ENCODE measurements at places on chromosomes 5 and 9.

GRCh38 chr5:174755106-174755505 lies 30.7 kb downstream of the MSX2 start:
- no peak for DNase-seq

GRCh38 chr5:163436515-163436914 lies 880 bp upstream of the CCNG1 start:
- DNase-seq = no peak

GRCh38 chr5:79269733-79270166 lies 33.8 kb downstream of the JMY start:
- no peak for DNase-seq

- DNase-seq = no peak
Measured at GRCh38 chr5:167309941-167310517, 981.4 kb upstream of the WWC1 start.

GRCh38 chr9:136668983-136669790 lies 6.5 kb downstream of the EGFL7 start:
- DNase-seq = no peak
